H1 (cell line): ENCODE measurements at places on chromosomes 3 and 15. TPM values are rescaled to one million over a fixed set of nuclear protein-coding genes. Genes with fewer than 3 reads are reported as not detected.

KLHL6 gene
- not detected in 2 replicates for total RNA-seq

RLBP1 gene
- total RNA-seq: not detected in 2 replicates

HYKK gene
- total RNA-seq: 3.1 and 3.7 TPM in 2 replicates

EPHB3 gene
- 0.80 and 0.91 TPM in 2 replicates for total RNA-seq

GAP43 gene
- total RNA-seq: 21.9 and 22.6 TPM in 2 replicates

SLC12A8 gene
- total RNA-seq: 12.0 and 13.7 TPM in 2 replicates

A4GNT gene
- total RNA-seq: not detected in 2 replicates

DNA sequence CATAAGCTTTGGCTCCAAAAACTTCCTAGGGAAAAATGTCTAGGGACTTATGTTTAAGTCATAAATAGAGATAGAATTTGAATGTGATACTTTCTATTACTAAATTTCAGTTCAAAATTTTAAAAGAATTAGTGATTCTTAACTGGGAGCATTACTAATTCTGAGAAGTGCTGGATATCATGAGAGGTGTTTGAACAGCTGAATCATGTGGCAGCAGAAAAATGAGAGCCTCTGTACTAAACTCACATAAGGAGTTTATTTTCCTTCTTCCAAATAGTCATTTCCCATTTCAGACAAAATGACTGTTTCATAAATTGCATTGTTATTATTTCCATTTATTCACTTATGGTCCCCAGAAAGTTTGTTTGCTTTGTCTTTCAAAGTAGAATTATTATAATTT is 62.7 kb downstream of the SLMAP start:
- DNase-seq: no peak

DNA sequence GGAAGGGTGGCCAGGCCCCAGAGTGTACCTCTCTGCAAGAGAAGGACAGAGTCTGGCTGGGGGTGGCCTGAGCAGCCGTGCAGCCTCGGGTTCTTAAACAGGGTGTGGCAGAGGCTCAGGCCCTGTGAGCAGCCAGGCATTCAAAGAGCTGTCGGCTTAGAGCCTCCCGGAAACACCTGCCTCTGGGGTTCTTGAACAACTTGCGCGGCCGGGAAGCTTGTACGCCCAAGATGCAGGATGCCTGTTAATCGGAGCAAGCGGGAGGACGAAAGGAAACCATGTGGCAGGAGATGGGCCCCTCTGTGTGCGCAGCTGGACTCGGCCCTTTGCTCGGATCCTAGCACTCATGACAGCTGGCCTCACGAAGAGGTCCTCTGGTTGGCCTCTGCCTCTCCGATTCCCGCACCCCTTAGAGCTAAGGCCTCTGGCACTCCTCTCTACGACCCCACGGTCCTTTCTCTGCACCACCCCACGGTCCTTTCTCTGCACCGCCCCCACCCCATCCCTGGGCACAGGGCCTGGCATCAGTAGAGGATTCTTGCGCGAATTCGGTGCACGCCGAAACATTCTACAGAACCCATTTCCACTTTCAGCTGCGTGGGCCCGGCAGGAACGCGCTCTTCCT is 23.9 kb upstream of the TXNRD3 start:
- DNase-seq: no peak

DNA sequence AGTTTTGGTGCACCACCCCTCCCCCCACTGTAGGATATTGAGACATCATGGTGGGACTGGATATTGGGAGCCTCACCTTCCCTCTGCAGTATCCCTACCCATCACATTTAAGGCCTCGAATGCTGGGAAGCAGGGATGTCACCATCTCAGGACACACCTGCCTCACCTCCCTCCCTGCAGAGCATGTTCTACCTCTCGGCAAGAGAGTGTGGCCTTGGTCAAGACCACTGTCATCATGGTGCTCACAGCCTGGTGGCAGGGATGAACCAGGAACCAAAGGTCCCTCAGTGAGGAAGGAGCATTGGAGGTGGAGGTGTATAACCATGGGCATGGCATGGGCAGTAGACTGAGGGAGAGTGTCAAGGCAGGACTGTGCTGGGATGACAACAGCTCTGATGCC is 104.8 kb downstream of the CORO2B start:
- DNase-seq: no peak

GRCh38 chr3:53065841-53066480 is 20.1 kb upstream of the SFMBT1 start:
- no peak for DNase-seq

- no peak for DNase-seq
These were observed 75.3 kb upstream of the COL8A1 start for GRCh38 chr3:99562990-99563607.

DNA sequence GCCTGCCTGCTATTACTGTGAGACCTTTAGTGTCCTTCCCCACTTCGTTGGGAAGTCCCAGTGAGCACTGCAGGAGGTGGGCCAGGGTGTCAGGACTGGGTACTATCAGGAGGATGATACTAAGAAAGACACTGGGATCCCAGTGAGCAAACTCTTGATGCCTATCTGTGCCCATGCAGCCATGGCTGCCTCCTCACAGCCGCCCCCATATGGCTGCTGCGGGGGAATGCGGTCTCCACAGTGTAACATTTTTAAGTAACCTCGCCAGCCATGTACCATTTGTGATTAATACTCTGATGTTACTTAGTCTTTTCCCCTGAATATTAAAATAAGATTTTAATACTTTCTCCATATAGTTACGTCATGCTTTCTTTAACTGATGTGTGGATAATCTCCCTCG is 312.2 kb downstream of the RYR3 start:
- DNase-seq: no peak

GRCh38 chr3:40191850-40192448 is 117.6 kb upstream of the EIF1B start:
- no peak for DNase-seq

- no peak for DNase-seq
These were observed 13.8 kb upstream of the ADPGK start for GRCh38 chr15:72797338-72797689.

DNA sequence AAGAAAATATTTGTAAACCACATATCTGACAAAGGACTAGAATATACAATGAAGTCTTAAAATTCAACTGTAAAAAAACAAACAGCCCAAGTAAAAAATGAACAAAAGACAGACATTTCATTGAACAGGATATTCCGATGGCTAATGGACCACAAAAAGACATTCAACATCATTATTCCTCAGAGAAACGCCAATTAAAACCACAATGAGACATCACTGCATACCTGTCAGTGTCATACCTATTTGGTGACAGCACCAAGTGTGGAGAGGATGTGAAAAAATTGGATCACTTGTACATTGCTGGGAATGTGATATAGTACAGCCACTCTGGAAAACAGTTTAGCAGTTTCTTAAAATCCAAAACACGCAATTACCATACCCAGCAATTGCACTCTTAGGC is 29.9 kb upstream of the TJP1 start:
- DNase-seq: no peak

DNA sequence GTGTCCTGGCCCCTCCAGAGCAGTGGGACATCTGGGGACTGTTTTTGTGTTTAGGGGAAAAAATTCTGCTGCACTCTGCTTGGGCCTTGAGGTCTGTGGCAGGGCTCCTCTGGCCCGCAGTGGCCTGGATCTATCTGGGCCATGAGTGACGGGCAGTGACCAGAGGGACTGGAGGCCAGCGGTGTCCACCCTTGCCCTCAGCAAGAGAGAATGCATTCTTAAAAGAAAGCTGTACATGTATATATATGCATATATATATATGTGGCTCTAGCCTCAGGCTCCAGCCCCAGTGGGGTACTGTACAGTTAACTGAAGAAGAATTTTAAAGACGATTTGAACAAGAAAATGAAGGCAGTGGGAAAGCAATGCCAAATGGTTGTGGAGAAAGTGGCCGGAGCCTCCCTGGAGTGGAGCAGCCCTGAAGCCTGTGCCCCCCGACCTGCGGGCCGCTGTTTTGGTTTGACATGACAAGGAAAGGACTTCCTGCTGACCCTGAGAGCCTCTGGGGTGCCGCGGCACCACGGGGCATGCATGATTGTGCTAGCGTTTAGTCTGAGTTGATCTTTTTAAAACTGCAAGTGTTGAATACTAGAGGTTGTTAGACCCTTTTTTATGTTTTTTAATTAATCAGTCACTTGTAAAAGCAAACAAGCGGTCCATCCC is 52.2 kb downstream of the PLXNA1 start:
- no peak for DNase-seq

GRCh38 chr15:29788433-29789034 is 33.7 kb downstream of the TJP1 start:
- no peak for DNase-seq

GRCh38 chr15:71043373-71043772 is 71.9 kb upstream of the THSD4 start:
- no peak for DNase-seq
